ENCODE measurements at places on chromosomes 11 and 22.

DNA sequence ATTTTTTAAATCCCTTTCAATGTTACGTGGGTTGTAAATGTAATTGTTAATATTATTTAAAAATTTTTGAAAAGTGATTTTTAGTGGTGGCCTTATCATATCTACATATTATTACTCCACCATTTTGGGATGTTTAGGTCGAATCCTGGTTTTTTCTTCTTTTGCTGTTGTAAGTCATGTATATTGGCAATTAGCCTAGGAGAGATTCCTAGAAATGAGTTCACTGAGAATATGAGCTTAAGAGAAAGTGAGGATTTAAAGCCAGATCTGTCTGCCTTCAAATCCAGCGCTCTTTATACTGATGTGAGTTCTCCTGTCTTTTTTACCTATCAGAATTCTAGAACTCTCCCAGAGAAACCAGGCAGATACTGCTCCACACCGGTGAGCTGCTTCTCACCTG is 56.1 kb downstream of the PTPRJ start:
- no peak for DNase-seq

- DNase-seq, result no peak
Observed at GRCh38 chr11:65555693-65556231, 2.4 kb downstream of the LTBP3 start.

- DNase-seq, result no peak
Observed at GRCh38 chr22:42170946-42171345, 40.3 kb upstream of the CYP2D6 start.

GRCh38 chr11:113764527-113765219 is 8.8 kb downstream of the ZW10 start:
- DNase-seq, result no peak

Data from activated T-helper 1 cell treated with Interleukin-2 at 50 U/mL for 16 hours (primary cell).